Astrocyte of the cerebellum (primary cell): ENCODE measurements at places on chromosomes 1 and 21.

DNA sequence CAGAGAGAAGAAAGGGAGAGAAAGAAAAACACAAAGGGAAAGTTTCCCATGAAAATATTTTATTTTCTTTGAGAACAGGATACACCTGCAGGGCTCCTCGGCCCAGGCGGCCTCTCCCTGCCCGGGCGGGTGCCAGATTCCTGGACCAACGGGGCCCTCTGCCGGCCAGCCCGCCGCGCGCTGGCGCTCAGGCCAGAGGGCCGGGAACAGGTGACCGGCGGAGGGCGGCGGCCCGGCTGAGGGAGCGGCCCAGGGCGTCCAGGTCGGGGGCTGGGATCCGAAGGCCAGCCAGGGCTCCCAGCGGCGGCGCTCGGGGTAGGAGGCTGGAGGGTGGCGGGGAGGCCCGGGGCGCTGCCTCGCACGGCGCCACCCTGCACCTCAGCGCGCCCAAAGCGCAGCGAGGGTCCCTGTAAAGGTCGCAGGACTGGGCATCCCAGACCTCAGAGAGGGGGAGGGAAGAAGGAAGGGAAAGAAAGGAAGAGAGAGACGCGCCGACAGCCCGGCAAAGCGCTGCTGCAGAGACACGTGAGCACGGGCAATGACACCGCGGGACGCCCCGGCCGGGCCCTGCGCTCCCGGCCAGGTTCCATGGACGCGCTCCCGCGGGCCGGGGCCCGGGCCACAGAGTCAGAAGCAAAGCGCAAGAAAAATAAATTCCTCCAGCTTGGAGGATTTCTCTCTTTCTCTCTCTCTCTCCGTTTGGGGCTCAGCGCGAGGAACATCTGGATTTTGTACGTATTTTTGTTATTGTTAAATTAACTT, 927 bp downstream of the WNT9A start:
- DNase-seq, result no peak

GRCh38 chr1:111602302-111602701, 17.3 kb upstream of the RAP1A start:
- DNase-seq, result no peak

GRCh38 chr1:36624466-36624865, 141.8 kb upstream of the CSF3R start:
- DNase-seq, result no peak

GRCh38 chr1:40226192-40226591, 21.5 kb upstream of the TMCO2 start:
- no peak for DNase-seq

GRCh38 chr1:67393737-67394136, 36.5 kb downstream of the SERBP1 start:
- DNase-seq, result no peak

GRCh38 chr1:70247122-70247521, 25.9 kb downstream of the SRSF11 start:
- no peak for DNase-seq

GRCh38 chr1:70003211-70003908, 202.0 kb downstream of the LRRC40 start:
- no peak for DNase-seq

DNA sequence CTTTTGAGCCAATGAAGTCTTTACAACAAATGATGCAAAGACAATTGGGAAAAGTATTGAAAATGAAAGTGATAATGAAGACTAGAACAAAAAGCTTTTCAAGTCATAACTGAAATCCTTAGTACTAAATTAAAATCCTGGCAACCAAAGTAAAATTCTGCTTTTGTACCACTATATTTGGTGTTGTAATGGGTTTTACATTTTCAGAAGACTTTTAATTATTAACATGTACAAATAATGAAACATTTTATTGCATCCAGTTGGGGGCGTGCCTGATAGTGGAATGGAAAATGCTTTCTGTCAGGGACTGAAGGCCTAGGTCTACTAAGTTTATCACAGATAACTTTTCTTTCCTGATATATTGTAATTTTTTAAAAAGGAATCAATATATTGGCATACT, 89.4 kb downstream of the SDCCAG8 start:
- DNase-seq, result peak; percentile 11

GRCh38 chr1:193040011-193040410, 19.1 kb downstream of the UCHL5 start:
- DNase-seq, result no peak

GRCh38 chr21:45602106-45602505, 41.4 kb upstream of the PCBP3 start:
- DNase-seq, result no peak

- no peak for DNase-seq
Measured at GRCh38 chr1:154729031-154729442, 121.1 kb upstream of the ADAR start.

DNA sequence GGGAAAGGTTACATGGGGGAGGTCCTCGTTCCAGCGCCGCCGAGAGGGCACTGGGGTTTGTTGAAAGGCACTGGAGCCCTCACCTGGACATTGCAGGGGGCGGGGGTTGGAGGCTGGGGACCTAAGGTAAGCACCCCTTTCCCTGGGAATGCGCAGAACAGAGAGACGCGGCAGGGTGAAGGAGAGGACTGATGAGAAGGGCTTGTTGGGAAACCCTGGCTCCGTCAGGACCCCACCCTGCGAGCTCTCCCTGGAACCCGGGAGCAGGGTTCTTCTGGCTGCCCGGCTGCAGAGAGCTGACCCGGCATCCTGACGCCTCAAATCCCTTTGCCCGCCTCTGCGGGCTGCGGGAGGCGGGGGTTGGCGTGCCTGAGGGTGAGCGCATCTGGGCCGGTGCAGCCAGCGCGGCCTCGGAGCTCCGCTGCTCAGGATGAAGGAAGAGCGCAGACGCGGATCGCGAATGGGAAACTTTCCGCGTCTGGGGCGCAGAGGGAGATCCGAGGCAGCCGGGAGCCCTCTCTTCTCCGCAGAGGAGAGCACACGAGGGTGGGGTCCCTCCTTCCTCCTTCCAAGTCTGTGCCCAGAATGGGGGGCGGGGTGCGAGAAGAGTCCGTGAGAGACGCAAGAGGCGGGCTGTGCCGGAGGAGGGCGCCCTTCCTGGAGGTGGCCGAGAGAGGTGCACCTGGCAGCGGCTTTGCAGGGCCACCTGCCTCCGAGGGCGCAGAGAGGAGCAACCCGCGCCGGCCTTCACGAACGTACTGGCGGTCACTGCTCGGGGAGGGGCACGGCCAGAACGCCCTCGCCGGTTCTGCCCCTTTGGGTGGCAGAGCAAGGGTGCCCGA, 2.4 kb downstream of the IGSF21 start:
- DNase-seq, result no peak

GRCh38 chr1:171140401-171140800, 44.7 kb upstream of the FMO2 start:
- no peak for DNase-seq

DNA sequence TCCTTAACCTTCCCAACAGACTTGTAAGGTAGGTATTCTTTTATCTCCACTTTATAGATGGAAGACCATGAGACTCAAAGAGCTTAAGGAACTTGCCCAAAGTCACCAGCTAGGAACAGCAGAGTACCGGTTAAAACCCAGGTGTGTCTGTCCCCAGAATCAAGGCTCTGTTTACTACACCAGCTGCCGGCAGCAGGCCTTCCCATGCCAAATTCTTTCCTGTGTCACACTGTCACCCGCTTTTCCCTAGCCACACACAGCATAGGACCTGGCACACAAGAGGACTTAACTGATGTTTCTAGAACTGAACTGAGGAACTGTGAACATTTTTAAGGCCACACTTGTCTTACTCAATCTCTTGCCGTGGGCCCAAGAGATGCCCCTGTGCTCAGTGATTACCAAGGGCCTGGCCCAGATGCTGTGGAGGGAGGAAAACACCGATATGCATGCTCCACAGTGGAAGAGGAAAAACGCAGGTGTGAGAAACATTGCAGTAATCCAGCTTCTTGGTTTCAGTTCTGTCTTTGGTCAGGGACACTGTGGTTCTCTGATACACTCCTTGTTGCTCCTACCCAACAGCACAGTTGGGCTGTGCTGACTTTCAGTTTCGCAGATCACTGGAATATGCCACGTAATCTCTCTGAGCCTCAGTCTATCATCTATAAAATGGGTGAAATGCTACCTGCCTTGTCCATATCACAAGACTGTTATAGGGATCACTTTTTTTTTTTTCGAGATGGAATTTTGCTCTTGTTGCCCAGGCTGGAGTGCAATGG, 13.9 kb upstream of the LY9 start:
- DNase-seq, result no peak

DNA sequence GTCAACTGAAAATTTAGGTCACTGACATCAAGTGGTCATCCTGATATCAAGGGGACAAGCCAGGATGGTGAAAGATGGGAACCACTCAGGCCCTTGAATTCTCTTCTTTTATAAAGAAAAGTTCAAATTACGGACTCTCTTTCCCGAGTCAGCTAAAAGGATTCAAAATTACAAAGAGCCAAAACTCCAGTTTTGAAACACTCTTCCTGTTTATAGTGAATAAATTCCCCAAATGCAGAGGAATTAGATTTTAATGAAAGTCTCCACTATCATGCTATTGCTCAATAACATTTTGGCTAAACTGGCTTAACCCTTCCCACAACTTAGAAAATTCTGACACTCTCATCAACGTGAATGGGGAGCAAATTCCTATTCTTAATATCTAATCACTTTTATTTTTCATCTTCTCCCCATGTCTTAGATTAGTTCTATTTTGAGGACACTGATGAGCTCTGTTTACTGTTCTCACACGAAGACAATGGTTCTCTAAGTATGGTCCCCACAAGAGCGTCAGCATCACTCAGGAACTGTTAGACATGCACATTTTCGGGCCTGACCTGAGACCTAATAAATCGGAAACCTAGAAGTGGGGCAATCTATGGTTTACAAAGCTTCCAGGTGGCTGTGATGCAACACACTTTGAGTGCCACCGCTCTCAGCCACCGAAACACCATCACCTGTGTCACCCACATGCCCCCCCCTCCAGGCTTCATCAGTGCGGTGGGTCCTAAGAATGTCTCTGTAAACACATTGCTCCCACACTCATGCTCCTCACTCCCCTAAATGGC, 64.4 kb upstream of the TIAM1 start:
- no peak for DNase-seq

GRCh38 chr21:40658311-40658710, 188.6 kb downstream of the DSCAM start:
- DNase-seq, result no peak

DNA sequence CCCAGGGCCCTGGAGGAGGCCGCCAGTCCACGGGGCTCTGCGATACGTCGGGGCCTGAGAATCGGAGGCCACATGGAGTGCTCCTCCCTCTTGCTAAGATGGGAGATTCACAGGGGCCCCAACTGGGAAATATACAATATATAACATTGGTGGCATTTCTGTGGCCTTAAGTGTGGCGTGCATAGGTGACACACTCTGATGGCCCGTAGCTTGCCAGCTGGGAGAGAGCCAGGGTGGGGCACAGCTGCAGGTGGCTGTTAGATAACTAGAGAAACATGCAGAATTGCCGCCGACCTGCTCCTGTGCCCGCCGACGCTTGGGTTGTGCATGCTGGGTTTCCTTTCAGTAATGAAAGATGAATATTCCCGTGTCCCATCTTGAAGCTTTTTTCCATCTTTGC, 30.1 kb downstream of the UMODL1 start:
- no peak for DNase-seq

DNA sequence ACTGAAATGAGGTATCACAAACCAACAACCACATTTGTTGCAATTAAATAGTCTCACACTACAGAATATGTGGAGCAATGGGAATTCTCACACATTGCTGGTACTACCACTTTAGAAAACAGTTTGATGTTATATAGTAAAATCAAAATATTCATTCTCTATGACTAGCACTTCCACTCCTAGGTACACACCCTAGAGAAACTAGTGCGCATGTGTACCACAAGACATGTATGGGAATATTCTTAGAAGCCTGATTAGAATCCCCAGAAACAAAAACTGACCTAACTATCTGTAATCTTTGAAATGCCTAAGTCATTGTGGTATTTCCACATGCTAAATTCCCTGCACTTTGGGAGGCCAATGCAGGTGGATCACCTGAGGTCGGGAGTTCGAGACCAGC, 18.1 kb upstream of the PLPPR4 start:
- DNase-seq, result no peak

DNA sequence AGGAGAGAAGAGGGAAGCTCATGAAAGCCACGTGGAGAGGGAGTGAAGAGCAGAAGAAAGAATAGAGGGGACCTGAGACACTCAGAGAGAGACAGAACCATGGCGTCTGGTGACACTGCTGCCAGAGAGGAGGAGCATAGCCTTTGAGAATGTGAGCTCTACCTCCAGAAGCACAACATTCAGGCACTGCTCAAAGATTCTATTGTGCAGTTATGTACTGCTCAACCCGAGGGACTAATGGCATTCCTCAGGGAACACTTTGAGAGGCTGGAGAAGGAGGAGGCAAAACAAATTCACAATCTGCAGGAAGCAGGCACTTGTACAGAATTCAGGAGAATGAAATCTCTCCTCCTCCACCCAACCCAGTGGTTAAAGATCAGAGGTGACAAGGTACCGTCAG, 45.1 kb downstream of the BTBD8 start:
- DNase-seq, result no peak

DNA sequence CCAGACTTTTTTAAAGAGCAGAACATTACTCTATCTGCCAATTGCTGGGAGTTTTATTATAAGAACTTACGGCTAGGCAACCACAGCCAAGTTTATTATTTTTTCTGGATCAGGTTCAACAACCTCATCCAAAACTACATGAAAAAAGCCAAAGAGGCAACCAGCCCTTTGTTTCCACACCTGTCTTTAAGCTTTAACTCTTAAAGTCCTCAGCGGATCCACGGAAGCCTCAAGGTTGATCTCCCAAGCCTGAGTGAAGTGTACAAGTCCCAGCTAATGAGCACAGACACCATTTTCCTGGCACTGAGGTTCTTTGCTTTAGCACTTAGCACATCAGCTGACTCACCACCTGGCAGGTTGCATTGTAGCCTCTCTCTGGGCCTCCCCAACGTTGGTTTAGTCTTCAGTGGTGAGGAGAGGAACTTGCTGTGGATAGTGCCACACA, 143.1 kb downstream of the TGFBR3 start:
- peak; percentile 85 for DNase-seq

- no peak for DNase-seq
Measured at GRCh38 chr1:223642237-223642636, 23.3 kb downstream of the CAPN8 start.

GRCh38 chr1:240295811-240296210, 204.1 kb downstream of the FMN2 start:
- no peak for DNase-seq
